ENCODE measurements at places on chromosomes 16 and 17. TPM values are rescaled to one million over a fixed set of nuclear protein-coding genes. Genes with fewer than 3 reads are reported as not detected.

- no peak for DNase-seq
- no peak overlapping the region for H3K27ac ChIP-seq
Measured at GRCh38 chr17:67438667-67439066, 61.6 kb downstream of the PITPNC1 start.

GRCh38 chr16:74511961-74512360 lies 90.7 kb upstream of the CLEC18B start:
- H3K4me3 ChIP-seq = no peak overlapping the region
- H3K36me3 ChIP-seq = no peaks in the 10 kb centered on the region
- DNase-seq = no peak
- H3K27me3 ChIP-seq = no peaks in the 10 kb centered on the region
- no peaks in the 10 kb centered on the region for H3K4me1 ChIP-seq

DNA sequence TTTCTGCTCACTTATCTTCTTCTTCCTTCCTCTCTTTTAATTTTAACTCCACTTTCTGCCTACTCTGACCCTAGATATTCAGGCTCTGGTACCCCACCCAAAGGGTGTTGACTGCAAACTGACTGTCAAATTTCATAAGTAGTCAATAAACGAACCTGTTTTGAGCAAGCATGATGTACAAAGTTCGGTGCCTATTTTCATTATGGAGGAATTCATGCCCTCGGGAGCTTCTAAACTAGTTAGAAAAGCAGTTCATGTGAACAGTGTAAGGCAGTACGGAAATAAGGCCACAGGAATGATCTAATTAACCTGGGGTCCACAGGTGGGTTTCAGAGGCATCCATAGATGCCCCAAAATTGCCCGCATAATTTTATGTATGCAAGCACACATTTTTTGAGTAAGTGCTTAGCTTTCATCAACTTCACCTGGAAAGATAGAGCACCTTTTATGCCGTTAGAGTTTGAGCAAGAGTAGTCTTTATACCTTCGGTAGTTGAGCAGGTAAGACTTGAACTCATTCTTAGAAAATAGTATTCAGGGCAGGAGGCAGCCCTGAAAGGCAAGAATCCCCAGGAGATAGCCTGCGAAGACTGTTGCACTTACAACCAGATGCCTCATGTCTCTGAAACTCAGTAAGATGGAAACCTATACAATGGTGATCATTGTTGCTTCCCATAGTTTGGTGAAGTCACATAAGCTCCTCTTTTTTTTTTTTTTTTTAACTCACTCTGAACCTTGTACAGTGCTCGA lies 36.6 kb upstream of the TBX2 start:
- no peak for DNase-seq
- H3K36me3 ChIP-seq = no peaks in the 10 kb centered on the region
- no peak overlapping the region for H3K4me3 ChIP-seq
- H3K4me1 ChIP-seq = peaks cover 2% of the 10 kb centered on the region

DNA sequence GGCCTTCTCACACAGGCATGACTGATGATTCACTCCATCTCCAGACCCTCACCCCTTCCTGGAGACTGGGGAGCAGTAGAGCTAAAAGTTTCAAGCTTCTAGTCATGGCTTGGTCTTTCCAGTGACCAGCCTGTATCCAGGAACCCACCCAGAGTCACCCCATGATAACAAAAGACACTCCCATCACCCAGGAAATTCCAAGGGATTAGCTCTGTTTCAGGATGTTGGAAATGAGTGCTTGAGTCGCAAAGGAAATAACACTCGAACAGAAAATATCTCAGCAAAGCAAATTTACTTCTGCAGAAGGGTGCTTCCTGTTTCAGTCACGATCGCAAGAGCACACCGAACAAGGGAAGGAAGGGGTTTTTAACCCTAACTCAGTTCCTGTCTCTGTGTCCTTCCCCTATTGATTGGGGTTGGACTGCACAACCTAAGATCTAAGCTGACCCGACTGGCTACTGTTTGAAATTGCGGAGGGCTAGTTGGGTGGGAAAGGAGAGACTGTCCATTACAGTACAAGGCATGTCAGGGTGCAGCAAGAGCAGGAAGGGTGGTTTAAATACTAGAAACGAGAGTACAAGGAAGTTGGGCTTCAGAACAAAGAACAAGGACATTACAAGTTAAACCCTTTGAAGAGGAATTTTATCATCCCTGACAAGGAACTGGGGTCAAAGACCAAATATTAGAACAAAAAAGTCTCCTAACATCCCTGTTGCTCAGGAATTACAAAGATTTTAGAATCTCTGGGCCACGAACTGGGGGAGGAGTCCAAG lies 224.4 kb upstream of the CACNG5 start:
- no peaks in the 10 kb centered on the region for H3K27me3 ChIP-seq
- H3K27ac ChIP-seq = no peak overlapping the region
- no peak overlapping the region for H3K4me3 ChIP-seq
- no peak for DNase-seq

GRCh38 chr16:11759997-11760396 lies 17.3 kb upstream of the TXNDC11 start:
- H3K27me3 ChIP-seq = no peaks in the 10 kb centered on the region
- DNase-seq = no peak
- H3K27ac ChIP-seq = no peak overlapping the region
- H3K36me3 ChIP-seq = peaks cover 9% of the 10 kb centered on the region
- H3K4me1 ChIP-seq = no peaks in the 10 kb centered on the region

DNA sequence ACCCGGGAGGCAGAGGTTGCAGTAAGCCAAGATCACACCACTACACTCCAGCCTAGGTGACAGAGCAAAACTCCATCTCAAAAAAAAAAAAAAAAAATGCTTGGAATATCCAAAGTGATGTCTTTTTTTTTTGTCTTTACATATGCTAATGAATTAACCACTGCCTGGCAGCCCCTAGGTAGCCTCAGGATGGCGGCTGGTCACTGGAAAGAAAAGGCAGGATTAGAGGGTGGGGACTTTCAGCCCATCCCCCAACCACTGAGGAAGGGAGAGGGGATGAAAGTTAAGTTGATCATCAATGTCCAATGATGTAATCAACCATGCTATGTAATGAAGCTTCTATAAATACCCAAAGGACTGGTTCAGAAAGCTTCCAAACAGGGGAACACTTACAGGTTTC lies 26.8 kb downstream of the RNF157 start:
- H3K27ac ChIP-seq = no peak overlapping the region
- no peaks in the 10 kb centered on the region for H3K4me1 ChIP-seq
- no peak for DNase-seq
- no peaks in the 10 kb centered on the region for H3K27me3 ChIP-seq

The ELP5 gene
- total RNA-seq = 31.0 TPM

The KRT20 gene
- not detected for total RNA-seq

GRCh38 chr17:6605142-6605541 lies 35.4 kb downstream of the KIAA0753 start:
- H3K4me1 ChIP-seq = no peaks in the 10 kb centered on the region
- no peaks in the 10 kb centered on the region for H3K27me3 ChIP-seq
- H3K27ac ChIP-seq = no peak overlapping the region
- H3K36me3 ChIP-seq = peaks cover 7% of the 10 kb centered on the region
- no peak for DNase-seq

GRCh38 chr16:55835581-55835980 lies 2.7 kb upstream of the CES1 start:
- peak; percentile 57 for DNase-seq
- H3K27me3 ChIP-seq = no peaks in the 10 kb centered on the region
- H3K4me1 ChIP-seq = no peaks in the 10 kb centered on the region
- H3K36me3 ChIP-seq = no peaks in the 10 kb centered on the region
- no peak overlapping the region for H3K27ac ChIP-seq

The RAB37 gene
- 1.4 TPM for total RNA-seq

DNA sequence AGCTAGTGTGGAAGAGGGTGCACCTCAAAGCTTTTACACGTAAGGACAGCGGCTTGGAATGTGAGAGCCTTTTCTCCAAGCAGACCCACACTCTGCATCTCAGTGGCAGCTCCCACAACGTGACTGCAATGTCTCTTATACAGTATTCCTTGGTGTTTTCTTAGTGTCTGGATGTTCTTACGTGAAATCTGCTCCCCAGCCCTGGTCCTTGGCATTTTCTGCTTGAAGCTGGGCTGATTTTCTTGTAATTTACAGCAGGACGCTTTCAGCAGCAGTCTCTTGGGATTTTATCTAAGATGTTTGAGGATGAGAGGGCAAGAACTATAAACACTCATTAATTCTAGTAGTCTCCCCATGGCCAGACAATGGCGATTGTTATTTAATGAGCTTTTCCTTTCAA lies 12.1 kb upstream of the POLR3E start:
- H3K4me3 ChIP-seq = no peak overlapping the region
- H3K27ac ChIP-seq = no peak overlapping the region
- no peak for DNase-seq
- H3K27me3 ChIP-seq = no peaks in the 10 kb centered on the region

The FBXW10B gene
- total RNA-seq = 0.58 TPM

The BICDL2 gene
- total RNA-seq = 0.18 TPM

- H3K27me3 ChIP-seq = no peaks in the 10 kb centered on the region
- peak; percentile 84 for DNase-seq
- peak overlapping the region; percentile 82 for H3K4me3 ChIP-seq
- H3K36me3 ChIP-seq = no peaks in the 10 kb centered on the region
Measured at GRCh38 chr17:35088356-35088880, 24.9 kb upstream of the RFFL start.

- H3K27me3 ChIP-seq = no peaks in the 10 kb centered on the region
- DNase-seq = no peak
- no peak overlapping the region for H3K4me3 ChIP-seq
- H3K36me3 ChIP-seq = no peaks in the 10 kb centered on the region
Measured at GRCh38 chr17:58306131-58306951, 22.3 kb downstream of the TSPOAP1 start.

- DNase-seq = no peak
- no peak overlapping the region for H3K27ac ChIP-seq
- H3K4me1 ChIP-seq = no peaks in the 10 kb centered on the region
- no peak overlapping the region for H3K4me3 ChIP-seq
Measured at GRCh38 chr17:72304859-72305258, 184.0 kb downstream of the SOX9 start.

The RAMP2 gene
- 27.1 TPM for total RNA-seq

GRCh38 chr16:76518781-76519180 lies 241.6 kb downstream of the CNTNAP4 start:
- H3K4me3 ChIP-seq = no peak overlapping the region
- no peaks in the 10 kb centered on the region for H3K27me3 ChIP-seq
- no peaks in the 10 kb centered on the region for H3K4me1 ChIP-seq
- H3K36me3 ChIP-seq = no peaks in the 10 kb centered on the region

- H3K4me3 ChIP-seq = no peak overlapping the region
- no peaks in the 10 kb centered on the region for H3K36me3 ChIP-seq
- no peak overlapping the region for H3K27ac ChIP-seq
- no peaks in the 10 kb centered on the region for H3K27me3 ChIP-seq
- peaks cover 2% of the 10 kb centered on the region for H3K4me1 ChIP-seq
- no peak for DNase-seq
Measured at GRCh38 chr16:77298418-77299360, 99.5 kb downstream of the SYCE1L start.
